ENCODE measurements at places on chromosomes 1 and 21.
A peak's percentile ranks its signal among the peaks of the same experiment; 100 is the strongest.

- DNase-seq = no peak
Measured at GRCh38 chr21:14448784-14449183, 65.8 kb upstream of the HSPA13 start.

- no peak for DNase-seq
Measured at GRCh38 chr1:150406483-150406882, 42.5 kb downstream of the RPRD2 start.

GRCh38 chr21:22224261-22224660 lies 1226.1 kb downstream of the NCAM2 start:
- no peak for DNase-seq

- no peak for DNase-seq
Measured at GRCh38 chr1:228400237-228400651, 6.4 kb downstream of the TRIM11 start.

DNA sequence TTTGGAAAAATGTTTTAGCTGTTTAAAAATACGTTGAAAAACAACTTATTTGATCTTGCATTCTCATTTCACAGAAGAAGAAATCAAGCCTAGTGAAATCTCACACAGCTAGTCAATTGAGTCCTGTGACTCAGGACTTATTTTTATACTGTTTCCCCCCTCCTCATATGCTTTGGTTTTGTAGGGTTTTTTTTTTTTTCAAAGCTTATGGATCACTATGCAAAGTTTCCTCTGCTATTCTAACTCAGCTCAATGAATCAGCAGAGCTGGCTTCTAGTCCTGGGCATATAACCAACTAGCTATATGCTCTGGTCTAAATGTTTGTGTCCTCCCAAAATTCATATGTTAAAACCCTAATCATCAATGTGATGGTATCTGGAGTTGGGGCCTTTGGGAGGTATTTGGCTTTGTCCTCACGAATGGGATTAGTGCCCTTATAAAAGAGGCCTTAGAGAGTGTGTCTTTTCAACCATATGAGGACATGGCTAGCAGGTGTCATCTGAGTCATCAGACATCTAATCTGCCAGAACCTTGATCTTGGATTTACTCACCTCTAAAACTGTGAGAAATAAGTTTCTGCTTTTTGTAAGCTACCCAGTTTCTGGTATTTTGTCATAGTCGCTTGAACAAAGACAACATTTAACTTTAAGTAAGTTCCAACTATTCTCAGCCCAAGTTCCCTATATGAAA lies 317.2 kb upstream of the C1orf87 start:
- no peak for DNase-seq

- DNase-seq = no peak
Measured at GRCh38 chr1:67001682-67002425, 52.1 kb downstream of the SLC35D1 start.

DNA sequence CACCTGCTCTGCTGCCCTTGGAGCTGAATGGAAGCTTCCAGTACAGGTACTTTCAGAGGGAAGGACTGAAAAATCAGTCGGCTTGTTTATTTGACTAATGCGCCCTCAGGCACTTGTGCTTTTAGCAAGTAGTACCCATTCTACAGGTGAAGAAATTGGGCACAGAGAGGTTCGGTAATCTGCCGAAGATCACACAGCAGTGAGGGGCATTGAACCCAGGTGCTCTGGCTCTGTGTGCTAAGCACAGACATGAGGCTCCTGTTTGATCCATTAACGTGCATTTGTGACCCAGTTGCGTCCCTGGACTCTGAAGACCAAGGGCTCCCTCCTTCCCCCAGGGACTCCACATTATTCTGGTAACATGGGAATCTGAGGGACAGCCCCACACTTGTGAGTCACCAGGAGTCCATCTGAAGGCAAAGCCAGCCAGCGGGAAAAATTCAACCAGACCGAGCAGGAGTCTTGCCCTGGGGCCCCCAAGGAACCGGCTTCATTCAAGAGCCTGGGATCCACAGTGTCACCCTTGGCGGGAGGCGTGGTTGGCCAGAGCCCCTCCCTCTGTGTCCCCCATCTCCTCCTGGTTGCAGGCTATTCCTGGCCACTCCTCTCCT lies 192.4 kb upstream of the ARHGEF16 start:
- DNase-seq = no peak

DNA sequence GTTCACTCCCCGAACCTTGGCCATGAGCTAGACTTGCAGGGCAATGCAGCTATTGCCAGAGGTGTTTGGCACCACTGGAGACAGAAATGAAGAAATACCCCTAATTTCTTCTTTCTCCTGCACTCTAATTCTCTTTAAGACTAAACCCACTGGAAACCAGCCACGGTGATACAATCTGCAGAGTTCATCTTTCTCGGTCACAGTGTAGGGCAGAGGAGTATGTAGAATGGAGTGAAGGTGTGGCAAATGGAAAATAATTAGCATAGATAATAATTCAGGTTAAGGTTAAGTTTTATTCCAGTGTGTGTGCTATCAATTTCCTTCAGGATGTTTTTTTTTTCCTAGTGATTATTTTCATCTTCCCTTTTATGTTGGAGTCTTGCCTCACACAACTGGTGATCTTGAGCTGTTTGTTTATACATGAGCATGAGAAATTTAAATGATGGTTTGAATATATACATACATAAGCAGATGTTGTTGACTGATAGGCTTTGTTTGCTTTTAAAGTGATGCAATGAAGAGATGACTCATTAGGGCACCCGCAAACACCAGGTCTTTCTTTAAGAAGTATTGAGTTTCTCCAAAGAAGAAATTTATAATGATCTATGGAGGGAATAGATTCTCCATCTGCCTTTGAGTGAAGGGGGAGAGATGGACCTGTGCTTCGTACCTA lies 81.9 kb downstream of the SPATA17 start:
- DNase-seq = peak; percentile 13

DNA sequence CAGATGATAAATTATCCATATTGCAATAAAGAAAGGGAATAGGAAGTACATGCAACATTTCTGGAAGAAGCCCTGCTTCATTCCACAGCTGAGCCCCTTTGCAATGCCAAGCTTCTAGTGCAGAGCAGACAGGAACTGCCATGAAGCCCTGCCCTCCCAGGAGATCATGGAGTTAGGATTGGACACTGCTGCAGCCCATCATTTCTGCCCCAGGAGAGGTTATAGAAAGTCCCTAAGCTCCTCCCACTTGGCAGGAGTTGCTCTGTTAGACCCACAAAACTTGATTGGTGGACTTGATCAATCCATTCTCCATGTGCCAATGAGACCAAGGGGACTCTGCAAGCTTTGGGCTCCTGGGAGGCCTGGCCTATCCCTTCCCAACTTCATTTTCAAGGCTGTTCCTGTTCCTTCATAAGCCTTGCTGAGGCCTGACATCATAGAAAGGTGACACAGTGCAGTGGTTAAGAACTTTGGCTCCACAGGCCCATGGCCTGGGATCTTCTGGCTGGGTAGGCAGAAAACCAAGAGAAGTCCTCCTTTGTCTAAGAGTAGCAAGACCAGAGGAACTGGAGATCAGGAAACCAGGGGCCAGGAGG lies 1.3 kb upstream of the LAPTM5 start:
- peak; percentile 58 for DNase-seq

- peak; percentile 58 for DNase-seq
Measured at GRCh38 chr1:200306944-200307754, 102.7 kb downstream of the ZNF281 start.

- DNase-seq = peak; percentile 88
Measured at GRCh38 chr1:235908742-235909520, 42.2 kb upstream of the LYST start.

- DNase-seq = no peak
Measured at GRCh38 chr1:179598631-179599030, 7.0 kb downstream of the TDRD5 start.

GRCh38 chr1:87165177-87165576 lies 163.5 kb upstream of the LMO4 start:
- DNase-seq = no peak

GRCh38 chr1:46717654-46718053 lies 1.3 kb downstream of the EFCAB14 start:
- no peak for DNase-seq

DNA sequence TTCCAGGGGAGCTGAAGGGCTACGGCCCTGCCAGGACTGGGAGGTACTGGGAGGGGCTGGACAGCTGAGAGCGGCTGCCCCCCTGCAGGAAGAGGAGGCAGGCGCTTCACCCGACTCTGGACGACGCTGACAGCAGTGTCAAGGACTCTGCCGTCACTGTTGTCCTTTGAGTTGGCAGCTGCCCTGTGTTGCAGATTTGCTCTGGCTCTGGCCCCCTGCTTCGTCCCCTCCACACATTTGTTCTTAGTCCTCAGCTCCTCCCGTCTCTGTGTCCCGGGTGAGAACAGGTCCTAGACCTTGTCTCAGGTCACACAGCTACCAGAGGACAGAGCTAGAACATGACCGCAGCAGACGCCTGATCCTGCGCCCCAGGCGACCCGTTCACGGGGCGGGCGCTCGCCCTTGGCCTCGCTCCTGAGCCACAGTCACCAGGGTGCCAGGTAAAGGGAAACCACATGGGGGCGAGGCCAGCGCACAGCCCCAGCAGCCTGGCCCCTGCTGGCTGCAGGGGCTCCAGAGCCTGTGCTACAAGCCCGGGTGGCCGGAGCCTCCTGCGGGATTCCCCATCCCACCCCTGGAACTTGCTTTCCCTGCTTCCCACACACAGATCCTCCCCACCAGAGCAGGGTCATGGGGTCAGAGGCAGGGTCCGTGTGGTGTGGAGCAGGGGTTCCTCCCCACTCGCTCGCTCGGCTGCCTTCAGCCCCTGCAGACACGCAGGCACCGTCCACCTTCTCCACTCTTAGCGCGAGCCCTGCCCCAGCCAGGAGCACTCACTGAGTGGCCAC lies 10.7 kb upstream of the NPHP4 start:
- DNase-seq = no peak

GRCh38 chr1:192952646-192953045 lies 106.5 kb downstream of the UCHL5 start:
- DNase-seq = no peak

DNA sequence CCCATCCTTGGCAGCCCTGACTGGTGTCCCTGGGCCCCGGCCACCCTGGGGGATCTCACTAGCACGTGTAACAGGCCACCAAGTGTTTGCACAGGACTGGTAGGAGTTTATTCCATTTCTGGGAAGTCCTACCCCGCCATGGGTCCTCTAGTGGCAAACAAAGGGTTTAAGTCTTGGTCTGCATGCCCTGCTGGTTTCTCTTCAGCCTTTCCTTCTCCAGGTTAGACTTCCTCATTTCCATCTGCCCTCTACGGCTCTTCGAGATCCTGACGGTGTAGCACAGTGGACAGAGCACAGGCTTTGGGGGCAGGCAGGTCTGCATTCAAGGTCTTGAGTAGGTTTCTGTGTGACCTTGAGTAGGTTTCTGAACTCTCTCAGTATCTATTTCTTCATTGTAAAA lies 2.8 kb downstream of the AGTRAP start:
- no peak for DNase-seq

DNA sequence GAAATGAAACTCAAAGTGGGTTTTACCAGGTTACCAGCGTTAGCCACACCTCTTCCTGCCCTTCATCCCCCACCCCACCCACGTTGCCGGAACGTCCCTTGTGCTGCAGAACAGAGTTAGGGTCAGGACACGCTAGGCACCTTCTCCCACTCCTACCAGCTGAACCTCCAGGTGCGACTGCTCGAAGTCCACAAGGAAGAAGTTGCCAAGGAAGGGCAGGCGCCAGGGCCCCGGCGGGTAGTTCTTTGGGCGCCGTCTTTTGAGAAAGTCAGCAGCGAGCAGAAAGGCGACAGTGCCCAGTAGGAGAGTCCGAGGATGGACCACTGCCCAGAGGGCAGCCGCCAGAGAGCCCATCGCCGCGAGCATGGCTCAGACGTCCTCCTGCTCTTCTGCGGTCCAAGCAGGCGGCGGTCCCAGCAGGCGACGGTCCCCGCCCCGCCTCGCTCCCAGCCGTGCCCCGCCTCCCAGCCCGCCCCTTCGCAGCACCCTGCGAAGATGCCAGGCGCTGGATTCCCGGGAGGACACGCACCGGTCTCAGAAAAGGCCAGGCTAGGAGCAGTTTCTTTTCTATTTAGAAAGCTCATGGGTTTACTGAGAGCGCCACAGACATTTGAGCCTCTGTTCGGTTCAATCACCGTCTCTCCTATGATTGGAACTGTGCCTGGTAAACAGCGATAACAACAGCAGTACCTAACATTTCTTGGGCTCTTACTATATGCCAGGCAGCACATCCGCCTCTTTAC lies at the start of gene CYP2J2:
Gene CYP2J2, minus strand, starts transcription at position 393 of the 743 bp plus-strand sequence. Its CDS starts 27 bp downstream, at position 366.
- peak; percentile 47 for DNase-seq

DNA sequence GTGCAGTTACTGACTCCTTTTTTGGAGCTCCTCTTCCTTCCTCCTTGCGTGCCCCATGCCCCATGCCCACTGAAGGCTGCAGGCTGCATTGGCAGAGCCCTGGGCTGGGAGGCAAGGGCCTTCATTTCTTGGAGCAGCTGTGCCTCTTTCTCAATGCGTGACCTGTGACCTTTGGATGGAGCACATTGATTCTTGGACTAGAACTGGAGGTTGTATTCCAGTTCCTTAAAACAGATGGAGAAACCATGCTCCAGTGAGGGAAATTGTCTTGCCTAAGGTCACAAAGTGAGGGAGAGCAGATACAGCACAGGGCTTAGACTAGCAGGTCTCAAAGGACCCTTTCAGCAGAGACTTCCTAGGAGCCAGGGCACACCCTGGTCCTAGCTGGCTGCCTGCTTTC lies 9.0 kb downstream of the TMEM269 start:
- DNase-seq = no peak

DNA sequence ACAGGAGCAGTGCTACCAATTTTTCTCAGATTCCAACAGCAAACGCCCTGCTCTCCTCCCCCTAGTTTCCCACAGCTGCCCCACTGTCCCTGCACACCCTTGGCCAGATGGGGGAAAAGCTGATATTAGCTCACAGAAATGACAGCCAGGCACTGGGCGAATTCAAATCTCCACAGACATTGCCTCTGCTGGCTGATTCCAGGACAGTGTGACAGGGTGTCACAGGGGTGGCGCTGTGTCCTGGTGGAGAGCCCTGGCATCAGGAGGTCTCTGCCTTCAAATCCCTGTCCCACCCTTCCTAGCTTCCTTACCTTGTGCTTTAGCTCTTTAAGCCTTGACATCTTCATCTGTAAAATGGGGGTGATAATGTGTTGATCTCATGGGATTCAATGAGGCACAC lies 10.4 kb downstream of the OLIG1 start:
- no peak for DNase-seq

DNA sequence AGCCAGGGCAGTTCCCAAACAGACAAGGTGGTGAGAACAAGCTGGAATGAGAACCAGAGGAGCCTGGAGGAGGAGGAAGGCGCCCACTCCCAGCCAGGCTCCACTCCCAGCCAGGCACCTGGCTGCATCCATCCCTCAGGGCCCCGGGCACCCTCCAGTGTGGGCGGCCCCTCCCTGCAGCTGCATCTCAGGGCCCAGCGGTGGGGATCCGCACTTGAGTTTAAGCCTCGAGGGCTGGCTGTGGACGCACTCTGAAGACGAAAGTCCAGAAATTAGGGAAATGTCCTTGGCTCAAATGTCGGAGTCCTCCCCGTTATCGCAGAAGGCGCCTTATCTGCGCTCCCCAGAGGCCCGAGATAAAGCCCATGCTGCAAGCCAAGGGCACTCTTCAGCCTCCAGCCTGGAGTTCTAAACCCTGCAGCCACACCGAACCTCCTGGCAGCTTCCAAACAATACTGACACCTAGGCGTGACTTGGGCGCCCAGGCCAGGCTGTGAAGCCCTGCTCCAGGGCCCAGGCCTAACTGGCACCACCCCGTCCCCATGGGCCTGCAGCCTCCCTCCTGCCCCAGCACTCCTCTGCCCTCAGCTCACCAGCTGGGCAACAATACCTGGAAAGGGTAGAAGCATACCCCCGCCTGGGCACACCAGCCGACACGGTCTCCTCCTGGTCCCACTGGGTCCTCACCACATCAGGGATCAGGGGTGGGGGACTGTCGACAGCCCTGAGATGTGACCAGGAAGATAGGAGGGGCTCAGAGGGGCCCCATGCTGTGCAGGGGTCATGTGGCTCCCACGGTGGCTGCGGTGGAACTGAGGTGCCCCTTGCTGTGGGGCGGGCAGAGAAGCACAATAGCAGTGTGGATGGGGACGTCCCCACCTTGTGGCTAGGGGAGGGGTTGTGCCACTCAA lies 184.8 kb upstream of the VAMP3 start:
- DNase-seq = no peak

All from SW480 (cell line).